Chondrocyte (in vitro differentiated cells): ENCODE measurements at places on chromosomes 11 and 22. TPM values are rescaled to one million over a fixed set of nuclear protein-coding genes. Genes with fewer than 3 reads are reported as not detected.

The LRRC32 gene
- total RNA-seq: 113 to 367 TPM (median 367 TPM) in 3 replicates

The GNB1L gene
- 4.9 to 5.3 TPM (median 5.0 TPM) in 3 replicates for total RNA-seq

The IRAG1 gene
- 19.2 to 51.0 TPM (median 50.6 TPM) in 3 replicates for total RNA-seq

The MRGPRF gene
- 1.6 to 8.8 TPM (median 8.2 TPM) in 3 replicates for total RNA-seq

The BLID gene
- total RNA-seq: 0.35 to 0.68 TPM (median 0.41 TPM) in 3 replicates

The PRRG4 gene
- total RNA-seq: not detected in 3 replicates

The SLC5A4 gene
- total RNA-seq: not detected in 3 replicates

The FOLR3 gene
- not detected in 3 replicates for total RNA-seq

The SCGB1D2 gene
- total RNA-seq: not detected in 3 replicates

The BEST1 gene
- total RNA-seq: 1.3 to 4.5 TPM (median 2.8 TPM) in 3 replicates

The CLMP gene
- total RNA-seq: 4.8 to 21.4 TPM (median 6.6 TPM) in 3 replicates

The SGSM1 gene
- total RNA-seq: 0.05 TPM in 1 of 3 replicates, not detected in the others

The ANO5 gene
- 0.18 to 0.20 TPM in 2 of 3 replicates, not detected in the other for total RNA-seq

The C11orf52 gene
- total RNA-seq: 0.67 to 2.0 TPM (median 0.72 TPM) in 3 replicates

The VSIG10L2 gene
- not detected in 3 replicates for total RNA-seq

The OR8B12 gene
- total RNA-seq: not detected in 3 replicates

The WT1 gene
- total RNA-seq: not detected in 3 replicates

The KDM4E gene
- total RNA-seq: not detected in 3 replicates

The APOL1 gene
- 16.7 to 38.4 TPM (median 16.9 TPM) in 3 replicates for total RNA-seq

The NXPE4 gene
- total RNA-seq: not detected in 3 replicates

The TRIM51 gene
- total RNA-seq: not detected in 3 replicates

The WBP2NL gene
- not detected in 3 replicates for total RNA-seq

The MB gene
- not detected in 3 replicates for total RNA-seq

The KRTAP5-1 gene
- total RNA-seq: not detected in 3 replicates
